Sigmoid colon (tissue), 7 donors: ENCODE measurements at places on chromosomes 6 and 20. TPM values are rescaled to one million over a fixed set of nuclear protein-coding genes. Genes with fewer than 3 reads are reported as not detected.

TAAR5 gene
- polyA plus RNA-seq, result 0.60 TPM

ZFP64 gene
- 10.2 TPM for polyA plus RNA-seq

- no peak for DNase-seq
Measured at GRCh38 chr6:53257533-53257932, 91.2 kb downstream of the ELOVL5 start.

DNA sequence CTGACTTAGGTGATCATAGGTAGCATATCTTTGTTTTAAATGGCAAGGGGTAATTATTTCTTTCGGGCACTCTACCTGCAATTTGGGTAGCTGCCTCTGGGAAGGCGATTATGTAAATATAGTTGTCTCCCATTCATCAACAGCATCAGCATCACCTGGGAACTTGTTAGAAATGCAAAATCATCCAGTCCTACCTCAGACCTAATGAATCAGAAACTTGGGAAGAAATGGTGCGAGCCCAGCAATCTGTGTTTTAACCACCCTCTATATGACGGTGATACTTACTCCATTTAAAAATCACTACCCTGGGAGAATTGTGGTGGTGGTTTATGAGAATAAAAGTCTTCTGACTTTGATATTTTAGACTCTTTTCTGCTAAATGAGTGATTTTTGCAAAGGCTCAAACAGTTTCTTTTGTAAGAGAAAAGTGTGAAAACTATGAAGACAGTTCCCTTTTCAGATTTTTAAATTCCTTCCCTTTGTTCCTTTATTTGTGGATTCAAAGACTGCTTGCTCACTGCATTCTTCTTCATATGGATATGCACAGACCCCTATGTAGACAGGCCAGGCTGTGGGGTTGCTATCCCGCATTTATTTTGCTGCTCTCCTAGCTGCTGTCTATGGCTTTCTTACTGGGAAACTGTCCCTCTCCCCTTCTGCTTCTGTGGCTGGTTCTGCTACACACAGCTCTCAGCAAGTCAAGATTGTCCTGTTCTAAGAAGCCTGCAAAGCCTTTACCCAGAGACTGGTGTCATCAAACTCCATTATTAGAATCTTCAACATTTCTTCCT lies 365.3 kb downstream of the RNF144B start:
- DNase-seq, result no peak

GRCh38 chr20:58546756-58547622 lies 31.8 kb upstream of the APCDD1L start:
- no peak for DNase-seq

- no peak for DNase-seq
Measured at GRCh38 chr6:387293-387741, 4.2 kb upstream of the IRF4 start.

- no peak for DNase-seq
Measured at GRCh38 chr6:134551245-134551960, 233.5 kb upstream of the SGK1 start.

- DNase-seq, result no peak
Measured at GRCh38 chr20:32366380-32366779, 8.2 kb downstream of the ASXL1 start.

GRCh38 chr20:58308680-58309527 lies 611 bp upstream of the RAB22A start:
- peak; percentile 88 for DNase-seq

DNA sequence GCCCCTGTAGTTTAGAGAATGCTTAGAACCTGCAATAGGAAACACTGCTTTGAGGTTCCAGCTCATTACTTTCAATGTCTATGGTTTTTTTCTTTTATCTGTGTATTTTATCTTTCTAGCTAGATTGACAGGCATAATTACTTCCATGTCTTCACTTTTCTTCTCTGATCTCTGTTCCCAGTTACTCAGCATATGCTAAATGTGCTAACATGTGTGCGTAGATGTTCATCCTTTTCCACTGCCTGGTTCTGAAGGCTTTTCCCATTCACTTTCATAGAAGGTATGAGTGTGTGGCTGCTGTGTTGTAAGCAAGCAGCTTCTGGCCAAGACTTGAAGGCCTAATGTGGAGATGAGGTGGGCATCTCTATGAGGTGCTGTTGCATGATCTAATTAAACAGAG lies 38.9 kb downstream of the FAXC start:
- no peak for DNase-seq

- no peak for DNase-seq
Measured at GRCh38 chr6:42899871-42900270, 16.0 kb upstream of the PTCRA start.

GRCh38 chr6:10610289-10610688 lies 84.1 kb downstream of the C6orf52 start:
- peak; percentile 89 for DNase-seq
